ENCODE measurements at places on chromosomes 2 and 18.
A peak's percentile ranks its signal among the peaks of the same experiment; 100 is the strongest.

DNA sequence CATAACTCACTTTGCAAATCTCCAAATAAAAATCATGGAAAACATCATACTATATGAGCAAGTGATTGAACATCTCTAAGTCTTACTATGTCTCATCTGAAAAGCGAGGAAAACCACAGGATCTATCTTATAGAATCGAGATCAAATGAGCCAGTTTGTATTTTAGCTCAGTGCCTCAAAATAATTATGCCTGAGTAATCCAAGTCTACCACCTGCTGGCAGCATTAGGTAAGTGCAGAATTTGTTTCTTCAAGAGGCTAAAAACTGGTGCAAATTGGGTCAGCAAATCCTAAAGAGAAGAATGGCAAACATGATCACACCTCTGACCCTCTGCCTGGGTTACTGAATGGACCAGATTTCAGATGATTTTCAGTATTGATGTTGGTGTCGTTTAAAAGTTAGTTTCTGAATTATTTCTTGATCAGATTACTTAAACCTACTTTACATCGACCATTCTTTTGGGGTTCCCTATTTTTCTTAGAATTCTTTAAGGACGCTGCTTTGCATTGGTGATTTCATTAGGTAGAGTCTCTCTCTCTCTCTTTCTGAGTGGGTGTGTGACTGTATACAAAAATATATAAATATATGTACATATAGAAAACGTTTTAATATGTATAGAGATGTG is 12.7 kb upstream of the FHOD3 start:
- peak; percentile 76 for DNase-seq

DNA sequence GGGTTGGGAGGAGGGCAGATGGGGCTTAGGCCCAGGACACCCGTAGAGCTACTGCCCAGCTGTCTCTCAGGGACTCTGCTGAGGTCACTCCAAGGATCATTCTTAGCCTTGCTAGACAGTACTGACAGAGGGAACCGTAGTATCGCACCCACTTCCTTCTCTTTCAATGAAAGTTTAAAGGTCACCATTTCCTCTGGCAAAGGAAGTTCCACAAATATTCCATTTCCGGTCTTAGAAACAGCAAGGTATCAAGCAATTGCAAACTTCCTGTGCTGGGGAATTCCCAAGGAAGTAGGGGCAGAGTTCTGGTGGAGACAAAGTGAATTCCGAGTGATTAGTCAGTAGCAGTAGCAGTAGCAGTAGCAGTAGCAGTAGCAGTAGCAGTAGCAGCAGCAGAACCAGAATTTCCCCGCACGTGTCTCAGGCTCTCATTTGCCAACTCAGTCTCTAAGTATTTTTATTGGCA is 24.7 kb downstream of the IL1B start:
- DNase-seq, result peak; percentile 94

- DNase-seq, result no peak
Measured at GRCh38 chr2:104368089-104368488, 485.8 kb upstream of the POU3F3 start.

DNA sequence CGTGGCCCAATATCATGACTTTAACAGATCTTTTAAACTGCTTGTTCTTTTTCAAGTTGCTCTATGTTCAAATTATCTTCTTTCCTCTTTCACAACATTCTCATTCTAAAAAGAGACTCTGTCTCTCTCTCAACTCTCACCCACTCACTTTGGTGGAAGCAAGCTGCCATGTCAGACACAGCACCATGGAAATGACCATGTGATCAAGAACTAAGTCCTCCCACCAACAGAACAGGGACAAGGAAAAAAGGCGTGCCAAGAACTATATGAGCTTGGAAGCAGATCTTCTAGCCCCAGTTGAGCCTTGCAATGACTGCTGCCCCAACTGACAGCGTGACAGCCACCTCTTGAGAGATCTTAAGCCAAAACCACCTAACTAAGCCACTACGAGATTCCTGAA is 23.9 kb downstream of the BAZ2B start:
- DNase-seq, result peak; percentile 74

DNA sequence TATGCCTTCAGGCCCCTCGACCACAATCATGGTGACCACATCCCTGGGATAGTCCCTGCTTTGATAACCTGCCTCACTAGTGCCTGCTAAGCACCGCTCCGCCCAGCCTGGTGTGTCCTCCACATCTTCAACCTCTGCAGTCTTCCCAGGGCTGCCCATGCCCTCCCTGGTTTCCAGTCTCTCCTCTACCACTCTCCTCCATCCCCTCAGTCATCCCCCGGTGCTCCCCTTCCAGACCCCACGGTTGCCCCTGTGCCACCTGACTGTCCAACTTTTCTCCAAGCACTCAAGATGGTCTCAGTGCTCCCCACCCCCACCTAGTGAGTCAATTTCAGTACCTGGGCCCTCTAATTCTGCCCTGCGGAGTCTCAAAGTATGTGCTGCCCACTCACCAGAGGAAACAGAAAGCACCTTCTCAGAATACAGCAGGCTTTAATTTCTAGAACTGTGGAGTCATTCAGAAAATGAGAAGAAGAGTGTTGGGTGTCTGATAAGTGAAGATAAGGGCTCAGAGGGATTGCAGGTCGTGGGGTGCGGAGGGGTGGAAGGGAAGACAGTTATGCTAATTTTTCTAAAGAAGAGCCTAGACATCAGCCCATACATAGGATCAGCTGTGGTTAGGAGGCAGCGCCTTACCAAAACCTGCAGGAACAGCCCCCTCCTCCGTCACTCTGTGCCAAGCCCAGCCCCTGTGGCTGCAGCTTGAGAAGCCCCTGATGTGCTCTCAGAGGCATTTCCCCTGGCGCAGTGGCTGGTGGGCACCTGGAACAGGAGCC is 53.6 kb upstream of the CAB39 start:
- DNase-seq, result no peak

- no peak for DNase-seq
Measured at GRCh38 chr2:126749537-126749936, 93.6 kb downstream of the GYPC start.

- DNase-seq, result no peak
Measured at GRCh38 chr18:51479736-51480135, 282.3 kb upstream of the MEX3C start.

GRCh38 chr2:130310881-130311280 is 31.8 kb upstream of the IMP4 start:
- DNase-seq, result no peak

- DNase-seq, result no peak
Measured at GRCh38 chr2:149063177-149063576, 24.7 kb downstream of the LYPD6B start.

DNA sequence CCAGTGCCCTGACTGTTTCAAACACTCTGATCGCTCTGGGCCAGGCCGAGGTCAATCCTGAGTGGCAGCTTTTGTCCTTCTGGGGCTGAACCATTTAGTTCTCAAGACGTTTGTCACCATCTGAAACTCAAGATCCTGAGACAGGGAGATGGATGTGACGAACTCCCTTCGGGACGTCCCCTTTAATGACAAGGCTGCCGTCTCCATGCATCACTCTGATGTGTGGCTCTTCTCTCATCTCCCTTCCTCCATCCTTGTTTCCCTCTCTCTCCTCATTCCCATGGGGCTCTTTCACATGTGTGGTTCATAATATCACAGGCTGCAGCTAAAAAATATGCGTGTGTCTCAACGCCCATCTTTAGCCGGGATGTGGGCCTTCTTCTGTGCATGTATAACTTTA is 189.6 kb downstream of the DNER start:
- no peak for DNase-seq

DNA sequence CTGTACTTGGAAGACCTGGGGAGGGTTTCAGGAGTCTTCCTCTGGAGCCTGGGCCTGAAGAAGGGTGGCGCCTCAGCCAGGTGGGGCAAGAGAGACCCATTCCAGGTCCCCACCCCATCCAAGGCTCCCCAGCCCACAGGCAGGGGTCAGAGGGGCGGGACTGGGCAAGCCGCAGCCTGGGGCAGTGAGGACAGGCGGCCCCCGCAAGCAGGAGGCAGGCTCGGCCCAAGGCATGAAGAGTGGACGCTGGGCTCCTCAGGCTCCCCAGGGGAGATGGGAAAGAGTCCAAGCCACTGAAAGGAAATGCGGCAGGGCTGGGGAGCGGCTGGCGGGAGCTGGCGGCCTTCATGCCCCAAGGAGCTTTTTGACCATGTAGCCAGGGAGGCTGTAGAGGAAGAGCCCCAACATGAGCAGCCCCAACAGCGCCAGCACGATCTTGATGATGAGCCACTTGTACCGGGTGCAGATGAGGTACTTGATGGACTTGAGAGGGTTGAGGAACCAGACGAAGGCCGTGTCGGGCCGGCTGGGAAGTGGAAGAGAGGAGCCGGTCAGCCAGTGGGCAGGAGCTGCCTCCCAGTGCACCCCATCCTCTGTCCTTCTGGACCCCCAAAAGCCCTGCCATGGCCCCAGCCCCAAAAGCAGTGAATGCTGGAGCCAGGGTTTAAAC is 20.1 kb downstream of the OTOF start:
- no peak for DNase-seq

DNA sequence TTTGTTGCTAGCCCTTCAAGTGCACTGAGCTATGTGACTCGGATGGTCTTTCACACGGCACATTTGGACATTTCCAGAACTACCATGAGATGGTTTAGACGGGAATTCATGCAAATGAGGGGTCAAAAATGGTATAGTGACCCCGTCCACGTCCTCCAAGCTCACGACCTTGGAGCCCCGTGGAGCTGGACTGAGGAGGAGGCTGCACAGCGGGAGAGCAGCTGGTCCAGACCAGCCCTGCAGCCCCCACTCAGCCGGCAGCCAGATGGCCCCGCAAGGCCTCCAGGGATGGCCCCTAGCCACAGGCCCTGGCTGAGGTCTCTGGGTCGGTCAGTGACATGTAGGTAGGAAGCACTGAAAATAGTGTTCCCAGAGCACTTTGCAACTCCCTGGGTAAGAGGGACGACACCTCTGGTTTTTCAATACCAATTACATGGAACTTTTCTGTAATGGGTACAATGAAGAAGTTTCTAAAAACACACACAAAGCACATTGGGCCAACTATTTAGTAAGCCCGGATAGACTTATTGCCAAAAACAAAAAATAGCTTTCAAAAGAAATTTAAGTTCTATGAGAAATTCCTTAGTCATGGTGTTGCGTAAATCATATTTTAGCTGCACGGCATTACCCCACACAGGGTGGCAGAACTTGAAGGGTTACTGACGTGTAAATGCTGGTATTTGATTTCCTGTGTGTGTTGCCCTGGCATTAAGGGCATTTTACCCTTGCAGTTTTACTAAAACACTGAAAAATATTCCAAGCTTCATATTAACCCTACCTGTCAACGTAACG is 88.8 kb downstream of the EPAS1 start:
- DNase-seq, result peak; percentile 82

- DNase-seq, result no peak
Measured at GRCh38 chr2:214607051-214607450, 196.2 kb downstream of the VWC2L start.

GRCh38 chr2:26095758-26096157 is 61.9 kb downstream of the RAB10 start:
- DNase-seq, result no peak

DNA sequence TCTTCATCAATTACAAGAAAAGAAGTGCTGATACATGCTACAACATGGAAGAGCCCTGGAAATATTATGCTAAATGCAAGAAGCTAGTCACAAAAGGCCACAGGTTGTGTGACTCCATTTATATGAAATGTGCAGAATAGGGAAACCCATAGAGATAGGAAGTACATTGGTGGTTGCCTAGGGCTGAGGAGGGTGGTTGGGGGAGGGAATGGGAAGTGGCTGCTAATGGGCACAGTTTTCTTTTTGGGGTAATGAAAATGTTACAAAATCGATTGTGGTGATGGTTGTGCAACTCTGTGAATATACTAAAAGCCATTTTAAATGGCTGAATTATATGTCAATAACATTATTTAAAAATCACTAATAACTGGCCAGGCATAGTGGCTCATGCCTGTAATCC is 24.3 kb upstream of the RESP18 start:
- DNase-seq, result peak; percentile 84

DNA sequence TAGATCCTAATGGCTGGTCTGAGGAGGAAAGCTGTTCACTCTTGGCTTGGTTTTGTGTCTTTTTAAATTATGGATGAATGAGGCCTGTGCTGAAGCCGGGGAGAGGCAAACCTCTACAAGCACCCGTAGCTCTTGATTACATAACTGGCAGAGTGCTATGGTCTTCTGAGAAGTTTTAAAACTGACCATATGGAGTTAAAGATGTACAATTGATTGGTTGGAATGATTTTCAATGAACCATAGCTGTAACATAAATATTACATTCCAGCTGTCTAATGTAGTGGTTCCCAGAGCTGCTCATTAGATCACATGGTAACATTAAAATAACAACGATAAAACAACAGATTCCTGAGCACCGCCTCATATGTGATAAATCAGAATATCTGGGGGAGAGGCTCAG is 71.1 kb upstream of the MAP4K3 start:
- no peak for DNase-seq

- DNase-seq, result no peak
Measured at GRCh38 chr2:61906186-61906470, 654 bp downstream of the COMMD1 start.

DNA sequence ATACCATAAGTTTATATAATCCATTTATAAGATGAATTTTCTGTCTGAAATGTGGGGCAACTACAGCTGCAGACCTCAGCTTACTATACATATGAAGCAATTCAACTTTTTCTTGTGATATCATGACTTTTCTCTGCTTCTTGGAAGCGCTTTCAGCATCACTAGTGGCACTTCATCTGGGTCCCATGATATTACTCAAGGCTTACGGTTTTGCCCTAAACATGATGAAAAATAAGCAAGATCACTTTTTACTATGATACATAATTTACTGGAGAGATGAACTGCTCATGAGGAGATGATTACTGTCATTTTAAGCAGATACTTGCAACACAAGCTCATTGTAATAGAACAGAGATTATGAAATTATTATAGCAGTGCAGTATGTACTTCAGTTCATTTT is 258.0 kb upstream of the ZSWIM2 start:
- DNase-seq, result no peak

- no peak for DNase-seq
Measured at GRCh38 chr18:42045346-42045745, 90.3 kb downstream of the PIK3C3 start.

GRCh38 chr2:10494351-10495066 is 46.4 kb upstream of the ODC1 start:
- no peak for DNase-seq

DNA sequence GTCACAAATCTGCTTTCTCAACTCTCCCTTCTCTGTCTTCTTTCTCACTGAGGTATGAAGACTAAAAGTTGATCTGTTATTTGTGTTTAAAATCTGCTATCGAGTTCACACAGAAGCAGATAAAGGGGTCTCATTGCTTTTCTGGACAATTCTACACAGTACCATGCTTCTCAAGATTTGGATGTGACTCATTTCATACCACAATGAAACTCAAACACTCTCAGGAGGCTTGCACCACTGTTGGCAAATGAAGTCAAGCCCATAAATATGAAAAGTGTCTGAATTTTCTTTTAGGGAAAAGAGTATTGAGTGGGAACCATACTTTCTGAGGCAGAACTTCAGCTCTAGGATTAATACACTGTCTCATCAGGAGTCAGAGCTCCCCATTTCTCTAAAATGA is 274.6 kb upstream of the CYRIA start:
- no peak for DNase-seq

GRCh38 chr2:37643730-37644078 is 27.7 kb downstream of the CDC42EP3 start:
- no peak for DNase-seq

GRCh38 chr2:172244419-172245130 is 141.9 kb upstream of the DLX2 start:
- no peak for DNase-seq

Measured in inflammatory macrophage treated with lipopolysaccharide for 1 hour (primary cell).